Bronchial epithelial cell (primary cell): ENCODE measurements at places on chromosomes 12 and 14.
A peak's percentile ranks its signal among the peaks of the same experiment; 100 is the strongest.

DNA sequence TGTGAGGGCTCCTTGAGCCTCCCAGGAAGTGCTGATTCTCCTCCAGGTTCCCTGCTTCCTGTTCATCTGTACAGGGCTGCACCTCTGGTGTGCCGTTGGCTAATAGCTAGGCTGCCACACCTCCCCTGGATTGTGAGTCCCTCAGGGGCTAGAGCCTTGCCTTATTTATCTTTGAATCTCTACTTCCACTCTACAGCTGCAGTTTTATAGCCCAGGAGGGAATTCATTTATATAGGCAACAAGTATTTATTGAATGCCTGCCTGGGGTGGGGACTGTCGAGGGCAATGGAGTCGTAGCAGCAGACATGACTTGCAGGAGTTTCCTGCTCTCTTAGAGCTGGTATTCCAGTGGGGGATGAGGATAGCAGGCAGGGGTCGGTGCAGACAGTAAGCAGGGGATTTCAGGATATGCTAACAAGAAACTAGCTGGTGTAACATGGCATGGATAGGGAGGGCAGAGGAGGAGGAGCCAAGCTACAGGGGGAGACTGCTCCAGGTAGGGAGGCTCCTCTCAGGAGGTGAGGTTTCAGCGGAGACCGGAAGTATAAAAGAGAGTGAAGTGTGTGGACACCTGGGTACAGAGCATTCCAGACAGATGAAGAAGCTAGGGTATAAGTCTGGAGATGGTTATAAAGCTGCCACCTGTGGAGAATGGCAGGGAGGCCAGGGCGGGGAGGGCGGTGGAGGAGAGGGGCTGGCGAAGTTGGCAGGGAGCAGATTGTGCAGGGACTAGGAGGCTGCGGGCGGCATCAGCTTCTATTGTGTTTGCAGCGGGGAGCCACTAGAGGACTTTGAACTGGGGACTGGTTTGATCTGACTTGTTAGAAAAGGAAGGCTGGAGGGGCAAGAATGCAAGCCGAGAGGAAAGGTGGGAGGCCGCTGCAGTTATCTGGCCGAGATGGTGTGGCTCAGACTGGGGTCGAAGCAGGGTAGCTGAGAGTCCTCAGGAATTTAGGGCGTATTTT is 17.2 kb downstream of the USP30 start:
- DNase-seq: no peak

- no peak for DNase-seq
Measured at GRCh38 chr14:104742586-104743455, 10.1 kb upstream of the SIVA1 start.

GRCh38 chr12:121314431-121314830 is 17.9 kb upstream of the CAMKK2 start:
- no peak for DNase-seq

DNA sequence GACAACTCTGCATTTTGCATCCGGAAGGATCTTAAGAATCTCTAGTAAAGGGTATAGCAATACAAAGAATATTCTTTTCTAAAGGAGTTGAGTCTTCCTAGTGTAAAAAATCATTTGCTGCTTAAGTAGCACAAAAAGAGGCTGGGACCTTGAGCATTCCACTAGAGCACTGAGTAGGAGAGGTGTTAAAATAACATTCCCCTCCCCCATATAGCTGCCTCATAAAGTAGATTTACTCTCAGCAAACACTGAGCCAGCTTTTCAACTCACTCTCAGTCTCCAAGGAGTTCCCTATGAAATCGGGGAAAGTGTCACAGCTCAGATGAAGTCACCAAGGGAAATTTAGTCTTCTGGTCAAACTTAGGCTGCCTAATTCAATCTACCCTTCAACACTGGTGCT is 592.7 kb downstream of the ETNK1 start:
- DNase-seq: no peak

GRCh38 chr14:101129521-101130167 is 226.1 kb upstream of the RTL1 start:
- DNase-seq: no peak

DNA sequence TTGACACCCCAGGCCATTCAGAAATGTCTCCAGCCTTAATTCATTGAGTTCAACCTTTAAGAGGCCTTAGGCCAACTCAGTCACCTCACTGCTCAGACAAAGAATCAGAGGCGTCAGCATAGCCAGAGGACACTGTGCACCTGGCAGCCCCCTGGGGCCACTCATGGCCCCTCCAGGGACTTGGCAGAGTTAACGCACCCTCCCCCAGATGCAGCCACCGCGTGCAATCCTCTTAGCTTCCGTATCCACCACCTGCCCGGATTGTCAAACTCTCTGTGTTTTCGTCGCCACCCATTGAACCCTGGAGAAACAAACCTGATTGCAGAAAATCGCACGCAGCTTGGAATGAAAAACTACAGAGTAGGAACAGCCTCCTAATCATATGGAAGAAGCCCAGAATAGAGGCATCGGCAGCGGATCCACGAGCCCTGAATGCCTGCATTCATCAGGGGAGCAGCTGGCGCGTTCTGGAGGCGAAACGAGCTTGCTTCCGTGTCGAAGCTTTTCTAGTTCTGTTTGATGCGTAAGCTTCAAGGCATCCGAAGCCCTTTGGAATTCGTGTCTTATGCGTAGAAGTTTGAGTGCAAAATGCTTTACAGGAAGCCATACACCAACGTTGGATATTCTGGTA is 22.4 kb downstream of the BRI3BP start:
- no peak for DNase-seq

- no peak for DNase-seq
Measured at GRCh38 chr12:3045989-3046388, 31.2 kb upstream of the TSPAN9 start.

- peak; percentile 85 for DNase-seq
Measured at GRCh38 chr12:107320033-107320928, 226.9 kb upstream of the CRY1 start.

DNA sequence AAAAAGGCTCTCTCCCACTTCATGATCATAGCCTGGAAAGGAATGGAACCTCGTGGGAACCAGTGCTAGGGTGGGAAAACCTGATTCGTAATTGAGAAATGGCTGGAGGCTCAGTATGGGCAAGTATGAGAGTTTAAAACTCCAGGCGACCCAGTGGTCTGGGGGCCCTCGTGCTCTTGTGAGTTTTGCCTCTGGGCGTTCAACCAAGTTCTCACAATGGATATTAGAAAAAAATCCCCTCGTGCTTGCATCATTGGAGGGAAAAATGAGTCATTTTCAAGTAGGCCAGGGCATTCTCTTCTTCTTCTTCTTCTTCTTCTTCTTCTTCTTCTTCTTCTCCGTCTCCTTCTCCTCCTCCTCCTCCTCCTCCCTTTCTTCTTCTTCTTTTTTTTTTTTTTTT is 39.0 kb downstream of the GPR68 start:
- no peak for DNase-seq

DNA sequence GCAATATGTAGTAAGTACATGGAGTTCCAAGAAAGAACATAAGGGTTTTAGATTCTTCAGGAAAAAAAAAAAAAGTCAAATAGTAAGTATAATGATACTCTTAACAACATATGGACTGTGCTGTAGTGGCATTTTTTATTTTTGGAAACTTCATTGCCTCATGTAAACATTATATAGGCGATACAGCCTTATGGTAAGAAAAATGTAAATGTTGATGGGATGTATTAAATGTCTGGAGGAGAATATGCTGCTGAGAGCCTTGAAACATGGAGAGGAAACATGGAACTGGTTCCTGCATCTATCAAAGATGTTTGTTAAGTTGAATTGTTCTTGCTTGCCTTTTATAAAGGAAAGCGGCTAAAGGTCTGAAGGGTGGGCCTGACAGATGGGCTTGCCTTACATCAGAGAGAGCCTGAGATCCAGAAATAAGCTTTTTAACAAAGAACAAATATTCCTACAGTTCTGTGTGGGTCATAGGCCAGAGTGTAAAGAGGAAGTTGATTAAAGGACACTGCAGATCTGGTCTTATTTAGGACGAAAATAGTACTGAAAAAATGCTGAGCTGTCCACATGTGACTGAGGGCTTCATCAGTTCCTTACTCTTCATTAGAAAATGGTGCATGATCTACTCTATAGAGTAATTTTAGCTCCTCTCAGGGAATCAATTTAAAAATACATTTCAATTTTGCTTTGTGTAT is 448.1 kb upstream of the DCN start:
- DNase-seq: no peak

- no peak for DNase-seq
Measured at GRCh38 chr12:124428136-124428791, 133.4 kb downstream of the RFLNA start.
